Bladder microvascular endothelial cell (primary cell): ENCODE measurements at places on chromosomes 2 and 18. TPM values are rescaled to one million over a fixed set of nuclear protein-coding genes. Genes with fewer than 3 reads are reported as not detected.

CHRND gene
- not detected in 2 replicates for total RNA-seq

MEP1B gene
- total RNA-seq = 0.25 TPM in 1 of 2 replicates, not detected in the other

REG1B gene
- not detected in 2 replicates for total RNA-seq

RGPD3 gene
- total RNA-seq = under 0.01 and 0.19 TPM in 2 replicates

HOXD13 gene
- not detected in 2 replicates for total RNA-seq

STPG4 gene
- total RNA-seq = 0.16 and 0.31 TPM in 2 replicates

SUPT7L gene
- 9.9 and 20.3 TPM in 2 replicates for total RNA-seq
